ENCODE measurements at places on chromosomes 13 and 19.

DNA sequence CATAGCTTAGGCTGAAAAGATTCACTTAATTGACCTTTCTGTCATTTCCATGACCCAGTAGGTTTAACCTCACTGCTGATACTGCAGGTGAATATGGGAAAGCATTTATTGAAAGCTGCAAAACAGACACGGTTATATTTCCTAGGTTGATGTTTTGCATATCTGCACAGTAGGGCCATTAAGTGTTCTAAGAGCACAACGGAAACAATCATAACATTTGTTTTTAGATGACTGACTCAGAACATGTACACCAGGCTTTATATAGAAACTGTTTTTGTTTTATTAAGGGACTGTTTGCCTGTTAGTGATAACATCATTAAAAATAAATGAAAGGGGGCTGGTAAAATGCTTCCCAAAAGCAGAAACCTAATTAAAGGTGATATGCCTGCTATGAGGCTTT lies 367.8 kb downstream of the DACH1 start:
- no peak for DNase-seq

DNA sequence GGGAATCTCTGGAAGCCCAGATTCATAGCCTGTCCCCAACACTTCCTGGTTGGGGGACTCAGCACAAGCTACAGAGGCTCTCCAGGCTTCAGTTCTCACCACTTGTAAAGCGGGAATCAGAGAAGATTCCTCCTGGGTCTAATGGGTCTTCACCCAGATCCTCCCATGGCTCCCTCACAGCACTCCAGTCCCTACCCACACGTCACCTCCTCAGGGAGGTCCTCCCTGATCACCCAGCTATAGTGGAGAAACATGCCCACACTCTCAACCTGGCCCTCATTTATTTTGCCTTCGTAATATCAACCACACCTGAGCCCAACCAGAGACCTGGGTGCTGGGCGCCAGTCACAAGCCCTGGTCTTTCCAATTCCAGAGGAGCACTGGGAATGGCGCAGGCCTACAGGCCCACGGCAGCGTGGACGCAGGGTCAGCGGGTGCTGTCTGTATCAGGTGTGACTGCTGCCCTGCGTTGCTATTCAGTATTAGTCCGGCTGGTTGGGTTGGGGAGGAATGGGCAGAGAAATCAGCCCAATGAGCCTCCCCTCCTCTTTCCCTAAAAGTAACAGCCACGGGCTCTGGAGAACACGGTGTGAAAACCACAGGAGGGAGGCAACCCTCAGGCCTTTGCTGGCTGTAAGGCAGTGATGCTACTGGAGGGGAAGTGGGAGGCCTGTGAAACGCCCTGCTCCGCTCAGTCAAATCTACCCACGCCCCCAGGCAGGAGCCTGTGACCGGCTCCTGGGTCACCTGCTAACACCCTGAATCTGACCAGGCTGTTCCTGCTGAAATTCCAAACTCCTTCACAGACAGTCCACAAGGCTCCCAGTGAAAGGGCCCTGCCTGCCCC lies 5.2 kb downstream of the AKT2 start:
- no peak for DNase-seq

DNA sequence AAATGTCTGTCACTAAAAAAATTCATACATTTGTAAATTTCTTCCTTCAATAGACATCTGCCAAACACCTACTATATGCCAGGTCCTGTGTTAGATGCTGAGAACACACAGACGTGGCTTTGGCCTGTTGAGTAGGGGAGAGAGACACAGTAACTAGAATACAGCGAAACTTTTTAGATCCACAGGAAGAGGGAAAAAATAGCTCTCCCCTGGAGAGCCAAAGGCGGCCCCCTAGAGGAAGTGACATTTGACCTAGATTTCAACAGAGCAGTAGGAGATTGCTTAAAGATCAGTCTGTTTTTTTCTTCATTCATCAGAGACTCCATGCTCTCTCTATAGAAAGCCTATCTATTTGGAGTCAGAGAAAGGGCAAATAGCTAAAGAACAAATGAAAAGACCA lies 11.3 kb downstream of the LCP1 start:
- DNase-seq: no peak

GRCh38 chr19:18646535-18647370 lies 9.9 kb downstream of the KLHL26 start:
- DNase-seq: no peak

DNA sequence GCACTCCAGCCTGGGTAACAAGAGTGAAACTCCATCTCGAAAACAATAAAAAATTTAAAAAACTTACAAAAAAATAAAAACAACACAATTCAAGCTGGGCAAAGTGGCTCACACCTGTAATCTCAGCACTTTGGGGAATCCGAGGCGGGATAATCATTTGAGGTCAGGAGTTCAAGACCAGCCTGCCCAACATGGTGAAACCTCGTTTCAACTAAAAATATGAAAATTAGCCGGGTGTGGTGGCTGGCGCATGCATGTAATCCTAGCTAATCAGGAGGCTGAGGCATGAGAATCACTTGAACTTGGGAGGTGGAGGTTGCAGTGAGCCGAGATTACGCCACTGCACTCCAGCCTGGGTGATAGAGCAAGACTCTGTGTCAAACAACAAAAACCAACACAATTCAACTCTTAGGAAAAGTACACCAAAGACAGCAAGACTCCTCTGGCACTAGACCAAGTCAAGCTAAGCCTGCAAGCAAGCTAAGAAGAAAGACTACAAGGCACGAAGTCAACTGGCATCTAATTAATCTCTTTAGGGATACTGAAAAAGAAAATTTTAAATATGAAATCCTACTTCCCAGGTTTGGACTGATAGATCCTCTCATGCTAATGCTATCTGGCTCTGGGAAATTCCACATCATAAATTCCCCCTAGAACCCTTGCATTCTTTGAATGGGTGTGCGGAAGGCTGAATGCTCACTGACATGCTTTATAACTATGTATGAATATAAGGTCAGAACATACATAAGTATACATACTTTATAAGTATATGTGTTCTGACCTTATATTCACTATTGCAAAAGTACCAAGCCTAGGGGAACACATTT lies 7.9 kb downstream of the PBX4 start:
- no peak for DNase-seq

GRCh38 chr19:44874317-44874716 lies 16.7 kb upstream of the TOMM40 start:
- no peak for DNase-seq

DNA sequence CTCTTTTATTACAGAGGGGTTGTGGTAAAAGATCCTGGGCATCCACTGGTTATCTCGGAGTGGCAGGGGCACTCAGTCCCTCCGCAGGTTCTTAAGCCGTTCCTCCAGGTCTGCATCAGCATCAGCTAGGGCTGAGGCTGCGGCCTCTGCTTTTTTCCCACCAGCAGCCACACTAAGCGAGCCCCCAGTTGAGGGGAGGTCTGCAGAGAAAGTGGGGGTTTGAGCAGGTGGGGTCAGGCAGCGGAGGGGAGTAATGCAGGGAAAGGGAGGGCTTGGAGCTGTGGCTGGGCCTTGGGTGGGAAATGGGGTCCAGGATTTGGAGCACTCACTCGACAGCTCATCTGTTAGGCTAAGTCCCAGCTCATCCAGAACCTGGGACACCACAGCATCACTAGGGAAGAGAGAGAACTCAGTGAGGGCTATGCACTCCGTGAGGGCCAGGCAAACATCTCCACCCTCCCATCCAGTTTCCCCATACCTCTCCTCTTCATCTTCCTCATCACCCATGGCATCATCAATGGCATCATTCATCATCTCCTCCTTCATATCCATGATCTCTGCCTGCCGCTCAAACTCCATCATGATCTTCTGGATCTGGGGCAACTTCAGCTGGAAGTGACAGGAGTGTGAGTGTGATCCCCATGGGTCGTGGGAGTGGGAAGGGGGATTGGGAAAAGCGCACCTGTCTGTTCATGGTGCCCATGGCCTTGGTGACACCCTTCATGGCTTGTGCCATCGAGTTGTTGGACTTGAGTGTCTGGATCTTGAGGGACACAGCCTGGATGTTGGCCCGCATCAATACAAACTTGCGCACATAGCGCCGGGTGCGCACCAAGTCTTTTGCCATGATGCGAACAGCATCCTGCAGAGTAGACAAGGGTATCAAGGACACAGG lies 3.1 kb downstream of the CHMP2A start:
- no peak for DNase-seq

GRCh38 chr13:92158346-92158745 lies 759.9 kb downstream of the GPC5 start:
- DNase-seq: no peak

DNA sequence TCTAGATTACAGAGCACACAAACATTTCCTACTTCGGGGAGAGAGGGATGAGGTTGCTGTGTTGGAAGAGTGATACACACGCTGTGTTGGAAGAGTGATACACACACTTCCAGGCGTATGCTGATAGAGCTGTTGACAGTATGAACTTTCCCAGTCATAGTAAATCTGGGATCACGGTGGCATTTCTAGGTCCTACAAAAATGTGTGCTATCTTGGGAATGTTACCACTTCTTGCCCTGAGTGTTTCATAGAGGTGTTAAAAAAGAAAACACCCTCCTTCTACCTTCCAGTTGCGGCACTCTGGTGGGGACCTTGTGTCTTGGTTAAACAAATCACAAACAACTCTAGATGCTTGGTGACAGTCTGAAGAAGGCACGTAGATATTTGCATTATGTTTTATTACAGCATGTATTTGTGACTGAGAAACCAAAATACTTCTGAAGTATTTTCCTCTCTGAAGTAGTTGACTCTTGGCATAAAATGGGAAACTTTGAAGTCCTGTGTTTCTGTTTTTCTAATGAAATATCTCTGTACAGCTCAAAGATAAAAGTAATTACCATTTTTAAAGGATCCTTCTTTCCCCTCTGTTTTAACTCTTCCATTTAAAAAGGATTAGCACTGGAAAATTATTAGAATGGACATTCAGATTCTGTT lies 52.5 kb downstream of the ARHGAP35 start:
- DNase-seq: no peak

DNA sequence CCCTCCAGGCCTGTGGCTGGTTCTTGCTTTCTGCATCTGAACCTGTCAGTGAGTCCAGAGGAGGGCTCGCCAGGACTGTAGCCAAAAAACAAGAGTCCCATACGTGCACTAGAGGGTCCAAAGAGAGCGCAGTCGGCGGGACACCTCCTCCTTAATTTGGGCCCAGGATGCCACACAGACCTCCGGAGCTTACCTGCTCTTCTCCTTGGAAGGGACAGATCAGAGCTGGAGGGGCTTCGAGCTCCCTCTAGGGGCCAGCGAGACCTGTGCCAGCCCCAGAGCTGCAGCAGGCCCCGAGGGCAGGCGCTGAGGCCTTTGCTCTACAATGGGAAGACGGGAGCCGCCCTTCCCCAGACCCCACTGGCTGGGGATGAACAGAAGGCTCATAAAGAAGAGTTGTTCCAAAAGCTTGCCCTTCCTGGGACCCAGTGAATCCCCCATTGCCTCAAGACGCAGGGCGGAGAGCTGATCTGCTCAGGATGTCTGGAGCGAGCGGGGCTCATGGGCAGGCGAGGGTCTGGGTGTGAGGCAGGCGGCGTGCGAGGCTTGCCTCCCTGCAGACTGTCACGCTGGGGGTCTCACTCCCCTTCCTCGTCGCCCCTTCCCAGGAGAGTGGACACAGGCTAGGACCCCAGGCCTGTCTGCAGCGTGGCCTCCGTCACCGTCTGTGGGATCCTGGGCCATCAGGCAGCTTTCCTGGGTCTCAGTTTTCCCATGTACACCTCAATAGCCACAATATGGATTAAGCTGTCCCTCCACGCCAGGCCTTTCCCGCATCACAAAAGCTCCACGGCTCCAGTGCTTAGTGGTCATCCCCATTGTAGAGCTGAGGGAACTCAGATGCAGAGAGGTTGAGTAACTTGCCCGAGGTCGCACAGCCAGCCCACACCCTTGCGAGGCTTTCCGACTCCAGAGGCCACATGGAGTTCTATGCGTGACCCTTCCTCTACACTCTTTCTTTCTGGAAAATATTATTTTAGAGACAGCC lies 46.9 kb upstream of the VSTM2B start:
- peak; percentile 18 for DNase-seq

DNA sequence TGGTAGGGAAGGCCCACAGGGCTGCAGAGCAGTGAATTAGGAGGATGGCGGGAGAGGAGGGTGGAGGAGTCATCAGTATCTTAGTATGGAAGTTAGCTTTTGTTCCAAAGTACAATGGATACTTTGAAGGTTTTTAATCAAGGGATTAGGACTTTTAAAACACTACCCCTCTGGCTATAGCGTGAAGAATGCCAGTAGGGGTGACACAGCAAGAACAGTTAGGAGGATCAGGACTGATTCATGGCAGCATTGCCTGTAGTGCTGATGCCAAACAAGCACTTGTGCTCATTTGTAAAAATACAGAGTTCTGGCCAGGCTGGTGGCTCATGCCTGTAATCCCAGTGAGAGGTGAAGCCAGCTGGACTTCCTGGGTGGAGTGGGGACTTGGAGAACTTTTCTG lies 46.2 kb downstream of the SKA3 start:
- no peak for DNase-seq

GRCh38 chr13:46592385-46592784 lies 39.4 kb downstream of the LRCH1 start:
- no peak for DNase-seq

DNA sequence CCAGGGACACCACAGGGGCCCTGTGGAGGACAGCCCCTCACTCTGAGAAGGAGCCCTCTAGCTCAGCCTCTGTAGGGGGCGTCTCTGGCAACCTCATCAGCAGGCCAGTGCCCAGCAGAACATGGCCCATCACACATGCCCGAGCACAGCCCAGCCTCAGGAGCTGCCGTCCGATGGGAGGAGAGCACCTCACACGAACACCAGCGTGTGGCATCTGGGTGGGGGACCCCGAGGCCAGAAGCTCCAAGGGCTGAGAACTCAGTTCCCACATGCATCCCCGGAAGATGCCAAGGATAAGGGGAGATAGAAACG lies 11.3 kb downstream of the SH3GL1 start:
- no peak for DNase-seq

DNA sequence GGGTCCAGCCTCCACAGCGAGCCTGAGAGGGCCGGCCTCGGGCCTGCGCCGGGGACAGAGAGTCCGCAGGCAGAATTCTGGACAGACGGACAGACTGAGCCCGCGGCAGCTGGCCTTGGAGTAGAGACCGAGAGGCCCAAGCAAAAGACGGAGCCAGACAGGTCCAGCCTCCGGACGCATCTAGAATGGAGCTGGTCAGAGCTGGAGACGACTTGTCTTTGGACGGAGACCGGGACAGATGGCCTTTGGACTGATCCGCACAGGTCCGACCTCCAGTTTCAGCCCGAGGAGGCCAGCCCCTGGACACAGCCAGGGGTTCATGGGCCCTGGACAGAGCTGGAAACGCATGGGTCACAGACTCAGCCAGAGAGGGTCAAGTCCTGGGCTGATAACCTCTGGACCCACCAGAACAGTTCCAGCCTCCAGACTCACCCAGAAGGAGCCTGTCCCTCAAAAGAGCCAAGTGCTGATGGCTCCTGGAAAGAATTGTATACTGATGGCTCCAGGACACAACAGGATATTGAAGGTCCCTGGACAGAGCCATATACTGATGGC lies 490 bp downstream of the ITPKC start:
- DNase-seq: no peak

DNA sequence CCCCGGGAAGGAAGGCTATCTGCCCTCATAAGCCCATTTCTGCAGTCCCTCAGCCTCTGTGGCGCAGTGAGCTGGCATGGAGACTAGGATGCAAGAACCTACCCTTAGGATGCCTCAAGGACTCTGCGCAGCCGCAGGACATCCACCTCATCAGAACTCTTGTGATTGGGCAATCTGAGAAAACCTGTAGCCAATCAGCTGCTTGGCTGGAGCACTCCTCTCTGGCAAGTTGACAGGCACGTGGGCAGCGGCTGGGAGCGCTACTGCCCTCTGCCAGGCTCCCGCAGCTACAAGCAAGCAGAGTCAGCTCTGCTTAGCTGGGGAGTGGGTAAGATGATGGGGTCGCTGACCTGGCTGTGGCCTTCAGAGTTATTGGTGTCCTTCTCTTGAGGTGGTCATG lies 1.5 kb upstream of the ECSIT start:
- peak; percentile 54 for DNase-seq

Data from stimulated activated CD4-positive, alpha-beta T cell treated with anti-CD3 and anti-CD28 coated beads, TNF-alpha, amount 100 ng/mL, for 48 hours (primary cell).